GM23248 (cell line): ENCODE measurements at places on chromosomes 16 and 17. TPM values are rescaled to one million over a fixed set of nuclear protein-coding genes. Genes with fewer than 3 reads are reported as not detected.

The LPO gene
- not detected in 2 replicates for total RNA-seq

The MPO gene
- 0.38 TPM in 1 of 2 replicates, not detected in the other for total RNA-seq

The TBC1D10B gene
- total RNA-seq: 41.2 and 43.9 TPM in 2 replicates

The TEX14 gene
- total RNA-seq: not detected in 2 replicates

The CDK10 gene
- total RNA-seq: 43.8 and 49.6 TPM in 2 replicates

The DNAAF8 gene
- total RNA-seq: 0.25 and 0.86 TPM in 2 replicates

The PSMC3IP gene
- total RNA-seq: 8.2 and 8.9 TPM in 2 replicates

The ITGA2B gene
- total RNA-seq: not detected in 2 replicates

The USP43 gene
- 0.25 TPM in 1 of 2 replicates, not detected in the other for total RNA-seq

The PHKG2 gene
- 12.5 and 19.9 TPM in 2 replicates for total RNA-seq

The CSF3 gene
- not detected in 2 replicates for total RNA-seq

The MRPS7 gene
- total RNA-seq: 34.8 and 41.6 TPM in 2 replicates

The CCL4 gene
- total RNA-seq: not detected in 2 replicates

The SNRNP25 gene
- 12.1 and 17.6 TPM in 2 replicates for total RNA-seq

DNA sequence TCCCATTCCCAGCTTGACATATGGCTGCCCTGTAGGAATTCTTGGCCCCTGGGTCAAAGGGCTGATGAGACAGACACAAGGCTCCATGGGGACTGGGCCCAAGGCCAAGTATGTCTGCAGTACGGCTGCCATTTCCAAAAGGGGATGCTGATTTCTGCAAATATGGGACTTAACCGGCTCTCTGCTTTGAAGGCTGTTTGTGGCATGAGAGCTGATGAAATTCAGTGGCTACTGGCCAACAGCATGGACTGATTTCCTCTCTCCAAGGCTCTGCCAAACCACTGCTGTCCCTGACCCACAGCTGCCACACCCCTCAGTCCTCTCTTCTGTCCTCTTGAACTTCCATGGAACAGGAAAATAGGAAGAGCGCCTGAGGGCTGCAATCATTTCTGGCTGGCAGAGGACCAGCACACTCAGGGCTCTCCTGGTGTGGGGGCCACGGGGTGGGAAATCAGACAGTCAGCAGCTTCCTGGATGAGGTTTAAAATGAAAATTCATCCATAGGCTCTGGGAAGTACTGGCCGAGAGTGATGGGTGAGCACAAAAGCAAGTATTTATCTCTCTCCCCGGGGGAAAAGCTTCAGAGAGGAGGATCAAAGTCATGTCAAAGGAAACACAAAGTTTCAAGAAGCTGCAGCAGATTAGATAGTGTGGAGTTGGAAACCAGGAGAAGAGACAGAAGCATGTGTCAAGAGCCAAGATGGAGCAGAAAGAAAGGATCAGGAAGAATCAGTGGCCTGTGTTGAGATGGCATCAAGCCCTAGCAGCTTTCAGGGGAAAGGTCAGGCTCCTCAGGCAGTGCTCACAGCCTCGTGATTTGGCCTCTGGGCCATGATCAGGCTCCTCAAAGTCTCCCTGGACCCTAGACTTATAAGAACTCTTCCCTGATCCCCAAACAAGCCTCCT lies 64.1 kb upstream of the SREBF1 start:
- H3K4me3 ChIP-seq: peak overlapping the region; percentile 36
- H3K27ac ChIP-seq: peak overlapping the region; percentile 57
- H3K36me3 ChIP-seq: no peaks in the 10 kb centered on the region
- H3K4me1 ChIP-seq: peaks cover 19% of the 10 kb centered on the region
- peak; percentile 94 for DNase-seq

- no peak for DNase-seq
- no peak overlapping the region for H3K27ac ChIP-seq
- H3K4me3 ChIP-seq: no peak overlapping the region
- no peaks in the 10 kb centered on the region for H3K4me1 ChIP-seq
- no peaks in the 10 kb centered on the region for H3K27me3 ChIP-seq
These were observed 527.6 kb downstream of the TMEM114 start for GRCh38 chr16:8062677-8063076.

DNA sequence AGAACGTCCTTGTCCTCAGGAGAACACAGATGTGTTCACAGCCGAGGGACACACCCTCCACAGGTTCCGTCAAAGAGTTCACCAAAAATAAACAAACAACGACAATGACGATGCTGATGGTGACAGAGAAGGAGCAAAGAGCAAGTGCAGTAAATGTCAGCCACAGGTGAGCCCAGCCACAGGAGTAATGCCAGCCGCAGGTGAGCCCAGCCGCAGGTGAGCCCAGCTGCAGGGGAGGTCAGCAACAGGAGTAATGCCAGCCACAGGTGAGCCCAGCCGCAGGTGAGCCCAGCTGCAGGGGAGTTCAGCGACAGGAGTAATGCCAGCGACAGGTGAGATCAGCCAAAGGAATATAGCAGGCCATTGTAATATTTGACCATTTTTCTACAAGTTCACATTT lies 315.2 kb downstream of the FOXL1 start:
- H3K27me3 ChIP-seq: peaks cover 60% of the 10 kb centered on the region
- no peaks in the 10 kb centered on the region for H3K36me3 ChIP-seq
- no peak for DNase-seq
- no peak overlapping the region for H3K4me3 ChIP-seq

DNA sequence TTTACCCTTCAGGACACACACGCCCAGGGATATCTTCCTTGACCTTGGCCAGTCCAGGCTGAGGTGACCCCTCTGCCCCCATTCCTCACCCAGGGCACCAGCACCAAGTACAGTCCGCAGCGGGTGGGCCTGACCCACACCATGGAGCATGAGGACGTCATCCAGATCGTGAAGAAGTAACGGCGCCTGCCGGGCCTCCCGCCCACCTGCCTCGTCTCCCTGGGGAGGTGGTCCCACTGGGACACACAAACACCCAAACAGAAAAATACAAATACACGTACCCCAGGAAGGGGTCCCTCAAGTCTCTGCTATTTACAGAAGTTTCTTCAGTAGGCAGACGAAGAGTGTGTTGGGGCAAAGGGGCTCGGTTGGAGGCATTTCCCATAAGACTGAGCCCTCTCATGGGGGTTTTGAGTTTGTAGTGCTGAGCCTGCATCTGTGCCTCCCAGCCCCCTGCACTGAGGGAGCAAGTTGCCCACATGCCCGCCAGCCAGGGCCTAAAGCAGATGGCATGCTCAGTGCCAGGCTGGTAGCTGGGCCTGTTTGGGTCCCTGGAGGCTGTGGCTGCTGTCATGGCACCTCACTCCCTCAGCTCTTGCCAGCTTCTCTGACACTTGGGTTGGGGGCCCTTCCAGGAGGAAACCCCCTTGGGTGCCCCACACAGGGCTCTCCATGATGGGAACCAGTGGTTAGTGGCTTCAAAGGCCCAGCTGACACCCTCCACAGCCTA lies 1.3 kb upstream of the MYO15A start:
- H3K27me3 ChIP-seq: no peaks in the 10 kb centered on the region
- H3K4me3 ChIP-seq: no peak overlapping the region
- H3K4me1 ChIP-seq: no peaks in the 10 kb centered on the region
- no peaks in the 10 kb centered on the region for H3K36me3 ChIP-seq
- H3K27ac ChIP-seq: no peak overlapping the region

- no peak overlapping the region for H3K27ac ChIP-seq
- DNase-seq: no peak
- no peak overlapping the region for H3K4me3 ChIP-seq
- H3K27me3 ChIP-seq: no peaks in the 10 kb centered on the region
- H3K4me1 ChIP-seq: no peaks in the 10 kb centered on the region
- H3K36me3 ChIP-seq: no peaks in the 10 kb centered on the region
These were observed 307.2 kb upstream of the MYOCD start for GRCh38 chr17:12358477-12358876.

GRCh38 chr17:68314916-68315535 lies 23.7 kb downstream of the ARSG start:
- peaks cover 19% of the 10 kb centered on the region for H3K4me1 ChIP-seq
- H3K4me3 ChIP-seq: no peak overlapping the region
- DNase-seq: peak; percentile 38
- no peak overlapping the region for H3K27ac ChIP-seq
- no peaks in the 10 kb centered on the region for H3K36me3 ChIP-seq

DNA sequence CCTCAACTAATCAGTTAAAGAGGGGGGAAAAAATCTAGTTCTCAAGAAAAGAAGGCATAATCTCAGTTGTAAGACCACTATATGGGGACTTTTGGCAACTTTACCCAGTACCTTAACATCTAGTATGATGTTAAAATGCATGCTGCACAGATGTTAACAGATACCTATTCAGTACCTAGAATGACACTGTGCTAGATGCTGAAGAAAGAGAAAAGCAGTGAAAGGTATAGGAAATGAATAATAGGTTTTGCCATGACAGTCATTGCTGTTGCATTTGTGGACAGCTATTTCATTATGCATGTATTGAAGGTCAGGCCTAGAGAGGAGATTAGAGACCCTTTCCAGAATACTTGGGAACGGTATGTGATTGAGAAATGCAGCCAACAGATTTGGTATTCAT lies 34.5 kb downstream of the PIGL start:
- H3K4me3 ChIP-seq: no peak overlapping the region
- H3K4me1 ChIP-seq: peaks cover 30% of the 10 kb centered on the region
- no peaks in the 10 kb centered on the region for H3K27me3 ChIP-seq

GRCh38 chr17:30239089-30239462 lies 3.6 kb upstream of the SLC6A4 start:
- H3K4me1 ChIP-seq: peaks cover 13% of the 10 kb centered on the region
- peaks cover 30% of the 10 kb centered on the region for H3K27me3 ChIP-seq
- H3K27ac ChIP-seq: no peak overlapping the region
- no peaks in the 10 kb centered on the region for H3K36me3 ChIP-seq

GRCh38 chr17:63698886-63699637 lies 863 bp downstream of the LIMD2 start:
- DNase-seq: peak; percentile 50
- H3K4me3 ChIP-seq: peak overlapping the region; percentile 62
- H3K27me3 ChIP-seq: no peaks in the 10 kb centered on the region
- 0 out of 2 replicates have a peak, but pooled peaks cover 4% of the 10 kb centered on the region for H3K4me1 ChIP-seq

- peaks cover 19% of the 10 kb centered on the region for H3K4me1 ChIP-seq
- no peaks in the 10 kb centered on the region for H3K27me3 ChIP-seq
- H3K4me3 ChIP-seq: no peak overlapping the region
These were observed 21.2 kb downstream of the CRISPLD2 start for GRCh38 chr16:84840687-84841627.

- H3K27me3 ChIP-seq: peaks cover 65% of the 10 kb centered on the region
- H3K36me3 ChIP-seq: no peaks in the 10 kb centered on the region
- no peak overlapping the region for H3K4me3 ChIP-seq
- H3K4me1 ChIP-seq: no peaks in the 10 kb centered on the region
These were observed 33.3 kb upstream of the FOXF1 start for GRCh38 chr16:86476956-86477534.

DNA sequence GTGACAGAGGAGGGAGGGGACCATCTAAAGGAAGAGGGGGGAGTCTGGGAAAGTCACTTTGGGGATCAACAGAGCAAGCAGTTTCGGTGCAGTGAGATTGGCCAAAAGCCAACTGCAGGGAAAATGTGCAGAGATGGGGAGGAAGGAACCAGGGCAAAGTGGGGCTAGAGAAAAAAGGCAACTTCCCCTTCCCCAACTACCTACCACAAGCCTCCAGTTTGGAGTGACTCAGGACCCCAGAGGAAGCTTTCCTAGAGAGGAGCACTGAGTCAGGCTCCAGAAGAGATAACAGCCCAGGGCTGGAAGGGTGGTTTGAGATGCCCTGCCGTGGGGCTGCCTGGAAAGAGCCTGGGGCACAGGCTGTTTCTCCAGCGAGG lies 6.9 kb upstream of the CD300LD start:
- peaks cover 18% of the 10 kb centered on the region for H3K27me3 ChIP-seq
- H3K4me1 ChIP-seq: no peaks in the 10 kb centered on the region
- no peak overlapping the region for H3K4me3 ChIP-seq
- DNase-seq: peak; percentile 7

- peaks cover 23% of the 10 kb centered on the region for H3K4me1 ChIP-seq
- no peaks in the 10 kb centered on the region for H3K27me3 ChIP-seq
- H3K27ac ChIP-seq: no peak overlapping the region
- DNase-seq: peak; percentile 34
- no peaks in the 10 kb centered on the region for H3K36me3 ChIP-seq
These were observed 47.7 kb downstream of the ZFHX3 start for GRCh38 chr16:73000020-73000906.

DNA sequence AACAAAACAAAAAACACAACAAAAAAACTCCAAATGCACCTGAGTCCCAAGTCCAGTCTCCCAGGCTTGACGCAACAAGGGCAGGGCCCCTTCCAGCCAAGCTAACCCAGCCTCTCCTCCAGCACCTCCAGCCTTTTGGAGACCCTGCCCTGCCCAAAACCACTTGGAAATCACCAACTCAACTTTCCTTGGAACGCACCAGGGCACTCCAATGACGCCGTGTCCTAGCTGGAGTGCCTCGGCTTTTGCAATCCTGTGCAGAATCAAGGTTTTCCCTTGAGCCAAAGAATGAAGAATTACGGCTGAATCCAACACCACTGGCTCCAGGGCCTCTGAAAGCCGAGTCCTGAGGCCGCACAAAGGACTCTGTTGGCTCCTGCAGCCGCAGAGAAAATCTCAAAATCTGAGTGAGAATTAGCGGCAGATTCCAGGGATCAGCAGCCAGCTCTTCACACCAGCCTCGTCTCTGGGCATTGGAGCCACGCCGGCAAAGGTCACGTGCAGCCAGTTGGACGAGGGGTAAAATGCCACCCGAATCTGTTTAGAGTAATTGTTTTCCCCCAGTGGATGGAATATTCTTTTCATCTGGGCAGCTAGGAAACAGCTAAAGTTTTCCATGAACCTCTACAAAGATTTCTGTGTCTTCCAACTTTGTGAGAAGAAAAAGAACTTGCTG lies 9.7 kb upstream of the BAIAP2 start:
- H3K27me3 ChIP-seq: peaks cover 38% of the 10 kb centered on the region
- no peak overlapping the region for H3K4me3 ChIP-seq
- H3K36me3 ChIP-seq: no peaks in the 10 kb centered on the region
- no peak overlapping the region for H3K27ac ChIP-seq

- no peak overlapping the region for H3K4me3 ChIP-seq
- H3K27me3 ChIP-seq: no peaks in the 10 kb centered on the region
- no peaks in the 10 kb centered on the region for H3K4me1 ChIP-seq
- no peak for DNase-seq
- peaks cover 13% of the 10 kb centered on the region; the same call in 1 of the 2 replicates for H3K36me3 ChIP-seq
These were observed 26.2 kb upstream of the NAGLU start for GRCh38 chr17:42509841-42510240.

GRCh38 chr16:87754535-87754934 lies 11.3 kb downstream of the KLHDC4 start:
- H3K27me3 ChIP-seq: no peaks in the 10 kb centered on the region
- DNase-seq: no peak
- no peak overlapping the region for H3K27ac ChIP-seq
- no peaks in the 10 kb centered on the region for H3K4me1 ChIP-seq

- H3K27ac ChIP-seq: no peak overlapping the region
- peaks cover 15% of the 10 kb centered on the region for H3K4me1 ChIP-seq
- DNase-seq: no peak
- peaks cover 37% of the 10 kb centered on the region for H3K27me3 ChIP-seq
These were observed 2.8 kb downstream of the WNT3 start for GRCh38 chr17:46815474-46816353.

- peak; percentile 24 for DNase-seq
- H3K27ac ChIP-seq: no peak overlapping the region
- no peaks in the 10 kb centered on the region for H3K36me3 ChIP-seq
- no peak overlapping the region for H3K4me3 ChIP-seq
- H3K27me3 ChIP-seq: no peaks in the 10 kb centered on the region
These were observed 552.3 kb downstream of the TOX3 start for GRCh38 chr16:51994597-51994996.
